ENCODE measurements at places on chromosomes 13 and 19. TPM values are rescaled to one million over a fixed set of nuclear protein-coding genes. Genes with fewer than 3 reads are reported as not detected.

The ZNF540 gene
- polyA plus RNA-seq, result 1.7 TPM

- DNase-seq, result no peak
Measured at GRCh38 chr13:108433976-108434755, 164.6 kb downstream of the TNFSF13B start.

The FCGBP gene
- 4.7 TPM for polyA plus RNA-seq

The RPS16 gene
- polyA plus RNA-seq, result 1,769 TPM

- peak; percentile 52 for DNase-seq
Measured at GRCh38 chr19:46014941-46015686, 7.7 kb downstream of the PGLYRP1 start.

The FGF21 gene
- polyA plus RNA-seq, result not detected

The ARRDC5 gene
- polyA plus RNA-seq, result not detected

The SLAIN1 gene
- polyA plus RNA-seq, result 5.1 TPM

The AP1M2 gene
- 2.9 TPM for polyA plus RNA-seq

DNA sequence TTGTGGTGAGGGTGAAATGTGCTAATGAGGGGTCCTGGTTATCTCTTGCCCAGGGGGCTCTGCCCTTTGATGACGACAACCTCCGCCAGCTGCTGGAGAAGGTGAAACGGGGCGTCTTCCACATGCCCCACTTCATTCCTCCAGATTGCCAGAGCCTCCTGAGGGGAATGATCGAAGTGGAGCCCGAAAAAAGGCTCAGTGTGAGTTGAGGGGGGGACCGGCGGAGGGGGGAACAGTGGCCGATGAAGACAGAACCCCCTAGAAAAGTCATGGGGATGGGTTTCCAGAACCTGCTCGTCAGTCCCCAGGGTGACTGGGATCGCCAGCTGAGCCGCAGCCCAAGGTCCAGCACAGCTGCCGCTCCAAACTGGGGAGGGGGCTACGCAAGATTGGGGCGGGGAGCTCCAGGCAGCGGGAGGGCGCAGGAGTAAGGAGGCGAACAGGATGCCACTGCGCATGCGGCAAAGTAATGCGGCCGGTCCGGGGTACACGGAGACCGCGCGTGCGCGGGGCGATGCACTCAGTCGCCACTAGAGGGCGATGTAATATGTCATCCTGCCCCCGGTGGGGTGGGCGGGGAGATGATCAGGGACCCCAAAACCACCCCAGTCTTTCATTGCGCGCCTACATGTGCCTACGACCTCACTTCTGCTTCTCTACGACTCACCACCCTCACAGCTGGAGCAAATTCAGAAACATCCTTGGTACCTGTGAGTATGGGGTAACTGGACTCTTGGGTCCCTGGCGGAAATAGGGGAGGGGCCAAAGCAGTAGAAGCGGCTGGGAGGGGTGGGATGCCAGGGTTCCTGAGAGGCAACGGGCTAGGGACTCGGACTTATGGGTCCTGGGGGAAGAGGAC, 17.9 kb downstream of the BRSK1 start:
- DNase-seq, result peak; percentile 93

DNA sequence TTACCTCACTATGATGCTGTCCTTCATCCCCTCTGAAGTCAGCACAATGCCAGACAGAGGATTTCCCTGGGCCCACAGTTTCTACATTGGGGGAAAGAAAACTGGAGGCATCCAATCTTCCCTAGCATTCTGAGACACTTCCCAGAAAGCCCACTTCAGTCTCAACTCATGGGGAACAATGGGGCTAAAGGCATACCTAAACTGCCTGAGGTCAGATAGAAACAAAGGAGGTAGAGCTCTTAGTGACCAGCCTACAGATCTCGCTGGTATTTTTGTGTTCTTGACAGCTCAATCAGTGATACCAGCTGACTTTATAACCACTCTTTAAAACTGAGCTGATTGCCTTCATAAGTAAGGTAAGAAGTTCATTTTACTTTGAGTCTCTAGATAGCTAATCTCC, 881.0 kb upstream of the GPC6 start:
- no peak for DNase-seq

- no peak for DNase-seq
Measured at GRCh38 chr19:4357095-4357797, 13.9 kb downstream of the MPND start.

DNA sequence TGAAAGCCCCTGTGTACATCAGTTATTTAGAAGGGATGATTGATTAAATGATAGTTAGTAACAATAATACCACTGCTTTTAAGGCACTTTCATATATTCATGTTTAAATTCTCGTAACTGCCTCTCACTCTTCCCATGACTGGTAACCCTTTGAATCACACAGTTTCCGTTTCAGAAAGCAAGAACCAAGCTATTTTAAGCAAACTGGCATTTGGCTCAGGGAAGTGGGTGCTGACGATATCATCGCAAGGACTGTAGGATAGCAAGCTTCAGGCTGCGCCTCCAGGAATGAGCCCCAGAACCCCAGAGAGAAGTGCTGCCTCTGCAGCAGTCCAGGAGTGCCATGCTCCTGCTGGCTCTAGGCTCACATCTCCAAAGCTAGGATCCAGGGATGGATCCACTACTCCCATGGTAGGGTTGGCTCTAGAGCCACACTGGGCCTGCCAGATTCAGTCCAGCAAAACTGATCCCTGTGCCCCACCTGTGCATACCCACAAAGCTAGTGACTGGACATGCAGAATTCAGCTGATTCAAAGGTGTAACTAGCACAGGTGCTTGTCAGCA, 313.5 kb downstream of the SLC7A1 start:
- no peak for DNase-seq

The COPE gene
- polyA plus RNA-seq, result 102 TPM

- no peak for DNase-seq
Measured at GRCh38 chr13:105587786-105588185, 947.7 kb downstream of the EFNB2 start.

All from muscle of back (tissue), 13 donors.